ENCODE measurements at places on chromosomes 1 and 21.

GRCh38 chr1:225711236-225711937 is 58.5 kb upstream of the ENAH start:
- peak; percentile 66 for DNase-seq

DNA sequence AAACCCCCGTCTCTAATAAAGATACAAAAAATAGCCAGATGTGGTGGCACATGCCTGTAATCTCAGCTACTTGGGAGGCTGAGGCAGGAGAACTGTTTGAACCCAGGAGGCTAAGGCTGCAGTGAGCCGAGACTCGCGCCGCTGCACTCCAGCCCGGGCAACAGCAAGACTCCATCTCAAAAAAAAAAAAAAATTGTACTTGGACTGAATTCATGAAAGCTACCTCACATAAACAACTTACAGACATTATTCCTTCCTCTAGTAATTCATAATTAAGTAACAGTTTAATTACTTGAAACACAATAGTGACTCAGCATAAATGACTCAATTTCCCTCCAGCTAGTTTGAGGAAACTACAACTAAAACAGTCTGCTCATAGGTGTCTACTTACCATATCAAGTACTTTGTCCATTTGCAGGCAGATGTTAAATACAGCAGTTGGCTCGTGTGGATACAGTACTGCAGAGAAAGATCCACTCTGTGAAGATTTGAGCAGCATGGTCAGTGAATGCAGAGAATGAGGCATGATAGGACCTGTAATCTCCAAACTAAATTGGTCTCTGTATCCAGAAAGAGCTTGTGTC is 9.4 kb downstream of the DONSON start:
- peak; percentile 10 for DNase-seq

GRCh38 chr1:69568421-69569174 is 876 bp downstream of the LRRC7 start:
- DNase-seq, result no peak

GRCh38 chr1:150875197-150876118 is 941 bp downstream of the ARNT start:
- no peak for DNase-seq
